ENCODE measurements at places on chromosomes 2 and 18.

- DNase-seq: no peak
Observed at GRCh38 chr2:7075834-7076233, 158.6 kb downstream of the RNF144A start.

DNA sequence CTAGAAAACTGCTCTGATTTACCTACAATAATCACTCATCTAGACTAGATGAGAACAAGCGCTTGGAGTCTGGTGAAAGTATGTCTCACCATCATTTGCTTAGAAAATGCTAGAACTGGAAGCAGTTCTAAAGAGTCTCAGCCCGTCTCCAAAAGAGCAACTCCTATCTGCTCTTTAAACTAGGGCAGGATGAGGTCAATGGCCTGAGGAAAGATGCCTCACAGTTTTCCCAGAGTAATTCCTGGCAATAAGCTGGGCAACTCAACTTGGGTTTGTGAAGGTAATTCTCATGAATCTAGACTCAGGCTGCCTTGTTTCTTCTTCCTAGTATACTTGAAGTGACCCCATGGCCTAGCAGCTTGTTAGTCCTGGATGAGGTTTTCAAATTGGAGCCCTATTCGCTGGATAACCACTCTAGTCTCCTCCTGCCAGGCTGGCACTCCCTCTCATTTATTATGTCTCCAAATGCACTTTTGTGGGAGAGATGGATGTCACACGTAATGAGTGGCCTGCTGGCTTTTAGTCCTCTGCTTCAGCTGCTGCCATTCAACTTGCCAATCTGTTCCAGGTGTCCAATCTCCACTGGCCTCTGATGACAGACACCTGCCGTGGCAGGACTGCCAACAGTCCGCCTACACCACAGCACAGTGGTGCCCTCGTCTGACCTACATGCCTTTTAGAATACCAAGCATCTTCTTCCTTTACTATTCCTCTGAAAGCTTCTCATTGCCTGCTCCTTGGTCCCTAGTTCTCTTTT is 80.9 kb downstream of the CABYR start:
- DNase-seq: no peak

- DNase-seq: no peak
Observed at GRCh38 chr2:134518101-134518500, 200.7 kb downstream of the TMEM163 start.

GRCh38 chr2:216507220-216508160 is 8.8 kb downstream of the RPL37A start:
- DNase-seq: no peak

DNA sequence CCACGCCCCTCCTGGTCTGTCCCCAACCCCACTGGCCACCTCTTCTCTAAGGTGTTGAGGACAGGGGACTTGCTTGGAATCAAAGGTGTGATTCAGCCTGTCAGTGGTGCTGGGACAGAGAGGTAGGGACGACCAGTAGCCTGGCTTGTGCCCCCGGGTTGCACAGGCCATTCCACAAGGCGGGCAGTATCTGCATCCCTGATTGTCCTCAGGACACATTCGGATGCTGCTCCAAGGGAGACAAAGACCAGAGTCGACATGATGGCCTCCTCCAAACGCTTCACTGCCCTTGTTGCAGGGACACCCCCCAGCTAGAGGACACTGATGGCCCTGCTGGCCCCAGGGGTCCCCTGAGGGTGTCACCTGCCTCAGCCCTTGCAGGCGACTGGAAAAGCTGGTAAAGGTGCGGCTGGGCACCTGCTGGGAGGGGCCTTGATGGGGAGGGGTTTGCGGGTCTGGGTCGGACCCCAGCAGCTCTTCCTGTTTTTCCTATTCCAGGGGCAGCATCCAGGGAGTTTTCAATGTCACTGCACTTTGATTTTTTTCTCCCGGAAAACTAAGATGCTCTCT is 98.0 kb downstream of the PTGR3 start:
- DNase-seq: no peak

DNA sequence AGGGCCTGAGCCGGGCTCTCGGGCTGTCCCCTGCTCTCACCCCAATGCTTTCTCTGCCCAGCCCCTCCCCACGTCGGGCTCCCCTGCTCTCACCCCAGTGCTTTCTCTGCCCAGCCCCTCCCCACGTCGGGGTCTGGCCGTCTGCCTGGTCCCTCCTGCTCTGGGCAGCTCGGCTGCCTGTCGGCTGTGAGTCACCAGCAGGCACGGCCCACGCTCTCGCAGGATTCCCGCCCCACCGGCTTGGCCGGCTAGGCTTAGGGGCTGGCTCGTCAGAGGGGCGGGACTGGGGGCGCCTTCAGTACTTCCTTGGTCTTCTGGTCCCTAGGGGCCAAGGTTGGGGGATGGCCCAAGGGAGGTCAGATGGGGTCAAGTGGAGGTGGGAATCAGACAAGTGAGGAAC is 3.3 kb downstream of the BOK start:
- no peak for DNase-seq

DNA sequence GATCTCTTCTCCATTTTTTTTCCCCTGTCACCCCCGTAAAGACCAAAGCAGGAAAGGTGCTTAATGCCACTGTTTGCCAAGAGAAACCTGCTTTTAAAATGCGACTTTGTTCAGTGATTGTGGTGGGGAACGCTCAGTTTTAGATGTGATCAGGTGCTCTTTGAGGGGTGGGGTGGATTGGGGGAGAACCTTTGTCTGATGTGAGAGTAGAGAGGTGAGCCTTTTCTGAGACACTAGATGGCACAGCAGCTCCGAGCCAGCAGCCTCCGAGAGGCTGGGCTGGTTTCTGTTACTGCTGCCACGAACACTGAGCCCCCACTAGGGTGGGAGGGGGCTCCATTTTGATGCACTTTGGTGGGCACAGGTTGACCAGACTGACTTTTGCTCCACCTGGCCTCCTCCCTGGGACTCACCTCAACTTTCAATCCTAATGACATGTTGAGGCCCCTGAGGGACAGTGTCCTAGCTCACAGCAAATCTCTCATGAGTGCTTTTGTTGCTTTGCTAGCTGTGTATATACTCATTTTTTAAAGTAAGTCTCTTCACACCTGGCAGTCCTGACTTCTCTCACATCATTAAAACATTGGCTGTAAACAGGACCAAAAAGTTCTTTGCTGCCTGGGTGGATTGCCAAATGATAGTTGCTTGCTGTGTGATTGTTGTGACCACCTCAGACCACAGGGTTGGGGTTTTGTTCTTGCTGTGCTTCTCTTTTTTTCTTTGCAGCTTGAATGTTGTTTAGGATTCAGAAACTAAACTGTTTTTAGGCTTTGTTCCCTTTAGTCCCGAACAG is 98.2 kb upstream of the MAP3K20 start:
- no peak for DNase-seq

- DNase-seq: no peak
Observed at GRCh38 chr18:34280653-34281052, 55.9 kb upstream of the NOL4 start.

GRCh38 chr2:31992025-31992579 is 18.7 kb downstream of the MEMO1 start:
- DNase-seq: no peak

GRCh38 chr18:54923339-54923956 is 35.8 kb downstream of the CCDC68 start:
- DNase-seq: no peak

GRCh38 chr18:11498821-11499220 is 110.6 kb upstream of the SLC35G4 start:
- DNase-seq: no peak

GRCh38 chr2:143128681-143129580 is at the start of gene ARHGAP15:
ARHGAP15 (plus strand) TSS chr2:143129419.
- peak; percentile 49 for DNase-seq

- no peak for DNase-seq
Observed at GRCh38 chr2:212777020-212777491, 238.5 kb upstream of the ERBB4 start.

Data from stimulated activated CD8-positive, alpha-beta memory T cell treated with anti-CD3 and anti-CD28 coated beads, Interleukin-12 subunit alpha, Interleukin-12 subunit beta, amount 100 ng/mL, for 4 hours (primary cell).